DMS53 (cell line): ENCODE measurements at places on chromosomes 16 and 17.

DNA sequence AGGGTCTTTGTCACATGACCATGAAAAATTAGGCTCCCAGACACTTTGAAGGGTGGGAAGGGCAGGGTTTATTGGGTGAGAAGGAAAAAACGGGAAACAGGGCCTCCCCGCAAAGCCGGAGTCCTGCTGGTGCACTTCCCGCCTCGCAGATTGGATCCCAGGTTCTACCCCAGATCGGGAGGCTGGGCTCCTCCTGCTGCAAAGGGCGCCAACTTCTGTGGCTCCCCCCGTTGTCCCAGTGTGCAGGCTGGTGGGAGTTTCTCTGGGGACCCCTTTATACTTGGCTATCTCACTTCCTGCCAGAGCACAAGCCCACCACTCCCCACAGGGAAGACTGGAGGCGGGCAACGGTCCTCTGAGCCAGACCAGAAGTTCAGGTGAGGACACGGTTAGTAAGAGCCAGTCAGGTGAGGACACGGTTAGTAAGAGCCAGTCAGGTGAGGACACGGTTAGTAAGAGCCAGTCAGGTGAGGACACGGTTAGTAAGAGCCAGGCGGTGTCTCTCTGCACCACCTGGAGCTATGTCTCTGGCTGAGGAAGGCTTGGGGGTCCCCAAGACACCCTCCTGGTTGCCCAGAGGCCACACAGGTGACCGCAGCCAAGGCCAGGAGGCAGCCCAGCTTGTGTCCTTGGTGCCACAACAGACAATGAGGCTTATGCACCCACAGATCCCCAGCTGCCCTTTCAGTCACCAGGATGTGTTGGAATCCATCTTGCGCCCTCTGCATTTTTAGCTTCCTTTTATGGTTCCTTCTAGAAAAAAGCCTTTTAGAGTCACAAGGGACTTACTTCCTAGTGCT, 48.1 kb upstream of the CHMP6 start:
- DNase-seq: no peak

DNA sequence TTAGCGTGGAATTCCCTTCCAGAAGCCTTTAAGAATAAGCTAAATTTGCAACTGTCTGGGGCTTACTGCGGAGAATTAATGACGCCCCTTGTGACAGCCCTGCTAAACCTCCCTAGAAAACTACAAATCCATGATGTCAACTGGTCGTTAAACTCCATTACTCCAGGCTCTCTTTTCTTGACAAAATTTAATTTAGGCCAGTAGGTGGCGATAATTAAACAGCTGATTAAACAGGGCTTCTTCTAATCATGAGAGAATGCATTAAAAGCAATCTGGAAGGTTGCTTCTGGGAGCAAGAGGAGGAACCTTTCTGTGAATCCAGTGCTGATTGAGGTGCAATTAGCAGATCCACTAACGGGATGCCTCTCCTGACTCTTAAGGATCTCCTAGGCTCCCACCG, 8.1 kb upstream of the NLRP1 start:
- DNase-seq: peak; percentile 77

DNA sequence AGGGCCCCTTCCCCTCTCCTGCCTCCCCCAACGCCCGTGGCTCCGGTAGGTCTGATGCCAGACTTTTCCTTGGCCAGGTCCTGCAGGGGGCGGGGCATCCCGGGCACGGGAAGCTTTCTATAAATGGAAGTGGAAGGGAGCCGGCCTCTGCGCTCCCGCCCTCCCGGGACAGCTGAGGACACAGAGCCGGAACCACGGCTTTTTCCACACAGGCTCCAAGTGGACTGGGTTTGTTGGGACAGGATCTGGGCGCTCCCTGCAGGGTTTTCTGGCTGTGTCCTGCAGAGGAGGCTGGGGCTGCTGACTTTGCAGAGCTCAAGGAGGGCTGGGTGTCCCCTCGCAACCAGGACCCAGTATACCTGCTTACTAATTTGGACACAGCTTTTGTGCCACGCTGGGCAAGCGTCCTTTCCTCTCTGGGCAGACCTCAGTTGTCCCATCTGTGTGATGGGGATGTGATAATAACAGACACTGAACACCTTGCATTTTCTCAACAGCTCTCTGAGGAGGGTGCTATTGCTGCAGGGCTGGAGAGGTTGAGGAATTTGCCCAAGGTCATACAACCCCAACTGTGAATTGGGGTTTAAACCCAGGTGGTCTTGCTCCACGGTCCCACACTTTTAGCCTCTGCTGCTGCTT, 1.8 kb downstream of the TNS4 start:
- peak; percentile 79 for DNase-seq

DNA sequence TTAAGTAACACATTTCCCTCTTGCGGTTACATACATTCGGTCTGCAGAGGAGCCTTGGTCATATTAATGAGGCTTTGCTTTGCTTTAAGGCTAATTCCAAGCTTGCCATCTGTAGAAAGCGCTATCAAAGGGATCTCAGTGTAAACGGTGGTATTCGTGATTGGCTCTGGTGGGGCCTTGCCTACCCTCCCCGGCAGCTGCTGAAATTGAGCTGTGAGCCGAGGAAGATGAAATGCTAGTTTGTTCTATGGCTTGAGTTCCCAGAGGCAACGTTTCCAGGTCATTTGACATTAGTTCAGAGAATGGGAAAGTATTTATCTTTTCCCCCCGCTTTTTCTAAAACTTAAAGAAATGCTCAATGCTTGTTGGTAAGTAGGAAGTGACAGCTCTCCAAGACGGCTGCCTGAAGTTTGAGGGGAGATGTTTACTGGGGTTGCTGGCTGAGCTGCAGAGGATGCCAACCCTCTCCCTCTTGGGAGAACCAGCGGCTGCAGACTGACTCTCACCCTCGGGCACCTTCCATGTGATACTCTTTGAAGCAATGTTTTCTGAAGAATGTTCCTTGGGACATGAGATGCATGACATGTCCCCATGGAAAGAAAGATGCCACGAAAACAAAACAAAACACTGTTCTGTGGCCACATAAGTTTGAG, 458.7 kb upstream of the EEF2KMT start:
- DNase-seq: no peak

DNA sequence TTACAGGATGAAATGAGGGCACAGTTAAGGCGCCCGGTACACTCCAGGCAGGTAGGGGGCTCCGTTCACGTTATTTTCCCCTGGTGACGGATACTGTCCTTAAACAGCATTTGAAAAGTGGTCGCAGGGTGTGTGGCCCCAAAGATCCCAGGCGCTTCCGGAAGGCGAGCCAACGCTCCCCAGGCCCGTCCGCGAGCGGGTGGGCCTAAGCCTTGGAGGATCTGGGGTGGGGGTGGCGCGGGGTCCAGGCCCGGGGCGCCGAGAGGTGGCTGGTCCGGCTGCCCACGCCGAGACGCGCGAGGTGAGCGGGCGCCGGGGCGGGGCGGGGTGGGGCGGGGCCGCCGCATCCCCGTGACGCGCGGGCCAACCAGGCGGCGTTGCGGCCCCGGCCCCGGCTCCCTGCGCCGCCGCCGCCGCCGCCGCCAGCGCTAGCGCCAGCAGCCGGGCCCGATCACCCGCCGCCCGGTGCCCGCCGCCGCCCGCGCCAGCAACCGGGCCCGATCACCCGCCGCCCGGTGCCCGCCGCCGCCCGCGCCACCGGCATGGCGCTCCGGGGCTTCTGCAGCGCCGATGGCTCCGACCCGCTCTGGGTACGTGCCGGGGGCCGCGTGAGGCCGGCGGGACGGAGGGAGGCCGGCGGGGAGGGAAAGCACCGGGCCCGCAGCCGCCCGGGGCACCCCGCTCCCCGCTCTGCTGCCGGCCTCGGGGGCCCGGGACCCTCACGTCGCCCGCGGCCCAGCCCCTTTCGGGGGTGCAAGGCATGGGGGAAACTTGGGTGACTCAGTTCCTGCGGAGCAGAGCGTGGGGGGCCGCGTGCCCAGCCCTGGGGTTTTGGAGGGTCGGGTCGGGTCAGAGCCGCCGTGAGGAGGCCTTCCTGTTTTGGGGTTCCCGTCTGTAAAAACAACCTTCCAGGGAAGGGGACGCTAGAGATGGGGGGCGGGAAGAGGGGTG, at the start of gene ABCC1:
ABCC1 (plus strand) TSS at position 407 of the 951 bp plus-strand sequence; CDS start at position 543, 136 bp downstream.
- peak; percentile 65 for DNase-seq

GRCh38 chr17:46948544-46948943, 25.6 kb downstream of the GOSR2 start:
- no peak for DNase-seq
